ENCODE measurements at places on chromosomes 6 and 20.

GRCh38 chr6:142542704-142543233 lies 241.0 kb downstream of the ADGRG6 start:
- DNase-seq, result no peak

DNA sequence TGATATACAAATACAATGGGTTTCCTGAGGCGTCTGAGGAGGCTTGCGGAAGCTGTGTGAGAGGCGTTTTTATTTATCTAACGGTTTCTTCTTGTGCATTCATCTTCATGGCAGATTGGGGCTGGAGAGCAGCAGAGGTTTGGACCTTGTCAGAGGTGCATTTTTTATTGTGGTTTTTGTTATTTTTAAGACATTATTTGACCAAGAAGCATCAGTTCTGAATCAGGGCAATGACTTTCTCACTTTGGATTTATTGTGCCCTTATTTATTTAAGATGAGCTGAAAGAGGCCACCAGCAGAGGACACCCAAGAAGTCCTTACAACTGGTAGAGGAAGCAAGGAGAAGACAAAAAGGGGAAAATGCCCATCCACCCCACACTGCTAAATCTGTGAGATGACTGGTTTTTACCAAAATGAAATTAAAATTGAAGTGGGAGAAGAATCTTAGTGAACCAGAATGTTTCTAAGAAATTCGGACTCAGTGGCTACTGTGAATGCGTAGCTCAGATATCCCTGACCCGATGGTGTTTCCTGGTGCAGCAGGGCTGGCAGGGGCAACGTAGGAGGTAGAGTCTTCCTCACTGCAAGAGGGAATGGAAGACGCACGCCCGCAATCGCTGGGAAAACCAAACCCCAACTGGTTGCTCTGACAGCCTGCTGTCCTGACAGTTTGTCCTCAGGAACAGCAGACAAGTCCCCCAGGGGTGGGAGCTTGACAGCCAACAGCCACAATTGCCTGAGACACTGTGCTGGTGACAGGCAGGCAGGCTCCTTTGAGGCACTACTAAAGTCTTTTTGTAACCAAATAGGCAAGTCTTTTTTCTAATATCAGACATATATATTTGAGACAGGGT lies 14.2 kb downstream of the PRR18 start:
- no peak for DNase-seq

DNA sequence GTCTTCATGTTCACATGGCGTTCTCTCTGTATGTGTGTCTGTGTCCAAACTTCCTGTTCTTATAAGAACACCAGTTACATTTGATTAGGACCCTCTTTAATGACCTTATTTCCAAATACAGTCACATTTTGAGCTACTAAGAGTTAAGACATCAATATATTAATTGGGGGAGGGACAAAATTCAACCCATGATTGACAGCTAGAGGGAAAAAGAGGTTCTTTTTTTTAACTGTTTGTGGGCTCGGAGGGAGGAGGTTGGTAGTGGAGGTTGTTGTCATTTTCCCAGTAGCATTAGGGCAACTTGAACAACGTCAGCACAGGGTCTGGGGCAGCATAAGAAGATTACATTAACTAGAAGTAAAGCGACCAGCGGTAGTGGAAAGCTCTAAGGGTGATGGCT lies 2.3 kb upstream of the GMDS start:
- no peak for DNase-seq

DNA sequence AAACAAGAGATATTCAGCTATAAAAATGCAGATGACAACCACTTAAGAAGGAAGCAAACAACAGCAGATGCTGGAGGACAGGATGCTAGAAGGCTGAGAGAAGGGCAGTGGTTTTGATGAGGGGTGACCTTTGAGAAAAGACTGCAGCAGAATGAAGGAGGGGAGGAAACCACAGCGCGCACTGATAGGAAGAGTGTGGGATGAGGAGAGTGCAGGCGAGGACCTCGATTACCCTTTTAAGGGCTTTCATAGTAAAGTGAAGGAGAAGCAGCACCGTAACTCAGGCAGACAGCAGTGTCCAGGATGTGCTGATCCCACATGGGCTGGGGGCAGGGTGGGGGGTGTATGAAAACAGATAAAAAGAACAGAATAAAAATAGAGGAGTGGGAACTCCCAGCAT lies 19.2 kb downstream of the ZBTB2 start:
- DNase-seq, result no peak

GRCh38 chr20:911882-912600 lies 4.1 kb downstream of the ANGPT4 start:
- DNase-seq, result no peak

DNA sequence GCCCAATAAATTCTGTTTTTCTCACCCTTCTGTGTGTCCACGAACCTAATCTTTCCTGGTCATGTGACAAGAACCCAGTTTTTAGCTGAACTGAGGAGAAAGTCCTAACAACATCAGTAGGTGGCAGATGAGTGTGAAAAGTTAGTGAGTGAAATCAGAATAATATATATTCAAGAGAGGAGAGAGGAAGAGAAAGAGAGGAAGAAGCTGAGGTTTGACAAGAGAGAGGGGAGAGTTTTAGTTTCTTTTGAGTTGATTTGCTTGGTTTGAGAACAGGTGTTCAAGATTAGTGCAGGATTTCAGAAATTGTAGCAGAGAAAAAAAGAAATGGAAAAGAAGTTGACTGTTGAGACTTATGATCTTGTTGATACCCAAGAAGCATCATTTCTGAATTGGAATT lies 930.5 kb upstream of the FLRT3 start:
- DNase-seq, result no peak

- no peak for DNase-seq
Observed at GRCh38 chr20:34710861-34711574, 6.9 kb downstream of the TP53INP2 start.
